ENCODE measurements at places on chromosomes 5 and 9. TPM values are rescaled to one million over a fixed set of nuclear protein-coding genes. Genes with fewer than 3 reads are reported as not detected.

The TMEM252 gene
- total RNA-seq, result not detected

The BNC2 gene
- not detected for total RNA-seq

The ZBED3 gene
- 0.61 TPM for total RNA-seq

The BARHL1 gene
- not detected for total RNA-seq

The NXNL2 gene
- total RNA-seq, result not detected

The IFNA2 gene
- total RNA-seq, result not detected

The FOXD4L6 gene
- total RNA-seq, result not detected

The PCDHGC3 gene
- total RNA-seq, result not detected

The OR1J2 gene
- total RNA-seq, result not detected

The NKD2 gene
- total RNA-seq, result 0.41 TPM

The GCNT1 gene
- total RNA-seq, result 6.9 TPM

The FCN2 gene
- total RNA-seq, result not detected

The WDR70 gene
- total RNA-seq, result 34.4 TPM

The IFNA21 gene
- total RNA-seq, result not detected

The IFNE gene
- total RNA-seq, result not detected

The PCA3 gene
- total RNA-seq, result not detected

The SH2D3C gene
- total RNA-seq, result 35.3 TPM

The ASPN gene
- total RNA-seq, result not detected

The PCAT7 gene
- not detected for total RNA-seq

The DMGDH gene
- total RNA-seq, result 1.7 TPM

The SOX30 gene
- total RNA-seq, result 0.65 TPM

The DCAF12 gene
- total RNA-seq, result 32.5 TPM

The TERT gene
- 7.3 TPM for total RNA-seq

The IFNK gene
- not detected for total RNA-seq

The EDIL3 gene
- total RNA-seq, result not detected

The FBN2 gene
- total RNA-seq, result not detected

The SPINK1 gene
- total RNA-seq, result not detected

The KIF20A gene
- total RNA-seq, result 60.3 TPM

The FAM151B gene
- 0.24 TPM for total RNA-seq

The SLC6A7 gene
- total RNA-seq, result not detected

The RNF14 gene
- 34.6 TPM for total RNA-seq

The TNFSF15 gene
- total RNA-seq, result 0.14 TPM

The FAM174A gene
- total RNA-seq, result 5.8 TPM

The TOR1A gene
- 38.5 TPM for total RNA-seq

The LCN10 gene
- 1.5 TPM for total RNA-seq

The FXN gene
- 14.1 TPM for total RNA-seq

The FKTN gene
- 16.8 TPM for total RNA-seq
